Tibial nerve (tissue), 4 donors: ENCODE measurements at places on chromosomes 12 and 14.

GRCh38 chr12:26331136-26331535 lies 135.8 kb downstream of the SSPN start:
- DNase-seq = no peak

DNA sequence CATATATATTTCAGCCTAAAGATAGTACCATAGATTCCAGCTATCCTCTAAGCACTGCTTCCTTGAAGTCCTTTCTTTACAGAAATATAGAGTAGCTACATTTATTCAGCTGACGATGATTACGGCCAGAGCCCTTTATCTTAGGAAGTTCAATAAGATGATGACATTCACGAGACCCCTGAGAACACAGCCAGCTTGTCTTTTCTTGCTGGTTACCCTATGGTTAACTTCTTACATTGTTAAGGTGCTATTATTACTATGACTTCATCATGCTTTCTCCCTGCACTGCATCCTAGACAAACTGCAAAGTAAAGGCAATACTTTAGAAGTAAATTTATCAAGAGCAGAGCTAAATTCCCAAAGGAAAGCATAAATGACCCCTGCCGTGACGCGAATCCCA lies 214.4 kb upstream of the LRFN5 start:
- DNase-seq = no peak

DNA sequence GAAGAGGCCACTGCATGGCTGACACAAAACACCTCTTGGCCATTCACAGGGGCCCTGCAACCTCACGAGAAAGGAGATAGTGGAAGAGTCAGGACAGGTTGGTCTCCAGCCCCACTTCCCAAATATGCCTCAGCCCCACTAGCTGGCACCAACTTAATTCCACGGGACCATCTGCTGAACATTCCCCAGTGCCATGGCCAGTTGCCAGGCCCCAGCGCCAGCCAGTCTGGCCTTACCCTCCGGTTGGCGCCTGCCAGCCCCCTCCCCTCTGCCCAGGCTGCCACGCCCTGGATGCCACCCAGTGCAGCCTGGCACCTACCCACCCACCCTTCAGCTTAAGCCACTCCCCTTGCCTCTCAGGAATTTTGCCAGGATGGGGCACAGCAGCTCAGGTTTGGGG lies 21.2 kb upstream of the HSPB8 start:
- DNase-seq = no peak

DNA sequence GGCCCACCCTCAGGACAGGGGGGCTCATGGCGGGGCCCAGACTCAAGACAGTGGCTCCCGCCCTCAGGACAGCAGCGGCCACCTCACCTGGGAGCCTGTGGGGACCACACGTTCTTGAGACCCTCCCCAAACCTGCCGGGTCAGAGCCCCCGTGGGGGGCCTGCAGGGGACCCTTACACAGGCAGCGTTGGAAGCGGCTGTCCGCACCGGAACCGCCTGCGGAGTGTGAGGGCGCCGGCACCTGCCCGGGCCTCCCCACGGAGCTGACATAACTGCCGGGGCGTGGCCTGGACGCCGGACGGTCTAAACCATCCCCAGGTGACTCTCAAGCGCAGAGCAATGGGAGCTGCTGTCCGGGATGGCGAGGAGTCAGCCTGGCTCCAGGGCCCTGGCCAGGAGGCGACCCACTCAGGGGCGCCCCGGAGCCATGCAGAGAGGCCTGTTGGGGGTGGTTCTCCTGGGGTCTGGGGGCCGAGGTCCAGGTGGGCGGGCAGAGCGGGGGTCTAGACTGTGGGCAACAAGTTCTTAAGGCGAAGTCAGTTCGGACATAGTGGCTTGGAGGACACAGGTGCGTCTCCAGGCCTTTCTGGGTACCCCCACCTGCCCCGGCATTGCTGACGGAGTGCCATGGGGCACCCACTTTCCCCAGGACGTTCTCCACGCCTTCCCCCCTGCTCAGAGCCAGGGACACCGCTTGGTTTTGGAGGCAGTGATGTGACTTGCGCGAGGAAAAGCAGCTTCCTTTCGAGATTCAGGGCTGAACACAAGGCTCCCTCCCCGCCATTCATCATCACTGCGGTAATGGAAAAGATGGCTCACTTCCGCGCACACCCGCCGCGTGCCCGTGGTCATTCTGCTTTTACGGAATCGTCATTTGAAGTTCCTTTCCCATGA lies 23.2 kb downstream of the GALNT9 start:
- DNase-seq = no peak

DNA sequence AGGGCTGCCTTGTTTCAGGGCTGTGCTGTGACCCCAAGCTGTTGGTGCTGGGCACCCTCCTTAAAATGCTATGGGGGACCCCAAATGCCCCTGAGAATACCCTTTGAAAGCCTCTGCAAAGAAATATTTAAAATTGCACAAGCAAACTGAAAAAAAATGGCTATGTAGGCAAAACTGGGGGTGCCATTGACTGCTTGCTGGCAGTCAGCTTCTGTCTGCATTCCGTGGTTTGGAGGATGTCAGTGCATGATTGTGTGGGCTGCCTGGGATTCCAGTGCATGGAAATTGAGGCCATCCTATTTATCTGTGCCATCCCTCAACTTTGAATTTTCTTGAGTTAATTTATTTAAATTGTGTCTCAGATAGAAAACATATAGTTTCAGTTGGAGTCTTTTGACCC lies 113.7 kb upstream of the RTL1 start:
- no peak for DNase-seq

- no peak for DNase-seq
These were observed 9.2 kb downstream of the NOS1 start for GRCh38 chr12:117352206-117352605.

- DNase-seq = no peak
These were observed 12.9 kb downstream of the GNG2 start for GRCh38 chr14:51873221-51873893.

- DNase-seq = no peak
These were observed 35.1 kb downstream of the NCKAP5L start for GRCh38 chr12:49792976-49793580.

DNA sequence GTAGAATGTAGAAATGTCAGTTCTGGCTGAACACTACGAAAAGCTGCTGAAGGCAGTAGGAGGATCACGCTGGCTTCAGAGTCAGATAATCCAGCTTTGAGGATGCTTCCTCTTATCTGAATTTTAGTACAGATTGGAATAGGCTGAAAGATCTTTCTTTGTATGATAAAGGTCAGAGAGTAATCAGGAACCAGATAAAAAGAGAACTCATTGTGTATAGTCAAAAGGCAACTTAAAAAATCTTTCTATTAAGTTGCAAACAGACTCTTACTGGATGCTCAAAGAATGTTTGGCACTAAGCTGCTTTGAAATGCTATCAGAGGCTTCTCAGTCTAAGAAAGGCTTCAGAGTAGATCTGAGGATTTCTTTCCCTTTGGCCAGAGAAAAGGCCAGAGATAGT lies 21.8 kb upstream of the TRHDE start:
- DNase-seq = no peak

- DNase-seq = no peak
These were observed 477.5 kb upstream of the CCDC196 start for GRCh38 chr14:66008631-66009030.

- no peak for DNase-seq
These were observed 5.8 kb downstream of the TESC start for GRCh38 chr12:117093431-117093830.

GRCh38 chr12:122202017-122202416 lies 1.5 kb upstream of the B3GNT4 start:
- DNase-seq = no peak

GRCh38 chr12:57641699-57642442 lies 8.9 kb upstream of the B4GALNT1 start:
- DNase-seq = no peak

DNA sequence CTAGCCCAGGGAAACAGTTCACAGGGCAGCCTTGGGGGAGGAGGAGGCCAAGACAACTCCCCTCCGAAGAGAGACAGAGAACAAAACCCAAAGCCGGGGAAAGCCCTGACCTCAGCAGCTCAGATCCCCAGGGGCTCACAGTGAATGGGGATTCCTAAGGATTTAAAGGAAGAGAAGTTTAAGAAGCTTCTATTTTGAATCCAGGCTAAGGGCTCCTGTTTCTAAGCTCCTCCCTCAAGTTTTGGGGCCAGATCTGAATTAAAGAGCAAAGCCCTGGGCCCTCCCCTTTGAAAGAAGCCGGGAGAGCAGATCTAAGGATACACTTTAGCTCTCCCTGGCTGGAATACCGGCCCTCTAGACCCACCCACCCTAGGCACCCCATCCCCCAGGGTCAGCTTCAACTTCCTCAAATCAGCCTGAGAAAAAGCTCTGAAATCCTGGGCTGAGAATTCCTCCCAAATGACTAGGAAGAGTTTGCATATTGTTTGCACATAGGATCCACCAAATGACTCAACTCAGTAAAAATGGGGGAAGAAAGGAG lies 3.9 kb downstream of the KDM2B start:
- DNase-seq = no peak
